A549 treated with DMSO at 1 μM for 4 hours (cell line): ENCODE measurements at places on chromosomes 3 and 15. TPM values are rescaled to one million over a fixed set of nuclear protein-coding genes. Genes with fewer than 3 reads are reported as not detected.

Gene ARL6
- total RNA-seq: 5.3 to 7.9 TPM (median 6.5 TPM) in 5 replicates

Gene SH2D7
- total RNA-seq: not detected in 5 replicates

Gene FEZF2
- total RNA-seq: not detected in 5 replicates

Gene EOMES
- total RNA-seq: 1.3 to 2.4 TPM (median 2.1 TPM) in 5 replicates

Gene TNIK
- total RNA-seq: 2.2 to 2.9 TPM (median 2.4 TPM) in 5 replicates
